Kidney epithelial cell (primary cell): ENCODE measurements at places on chromosomes 16 and 17.

GRCh38 chr17:9517396-9517795 lies 58.2 kb downstream of the STX8 start:
- no peak for DNase-seq

- no peak for DNase-seq
Observed at GRCh38 chr17:27349540-27350021, 55.7 kb downstream of the WSB1 start.

GRCh38 chr17:50149417-50150353 lies 792 bp downstream of the PPP1R9B start:
- DNase-seq: no peak

- no peak for DNase-seq
Observed at GRCh38 chr16:30010844-30011713, at the start of gene DOC2A. TSS of gene DOC2A (minus strand) at chr16:30011027. CDS start at chr16:30010222, 805 bp downstream.

DNA sequence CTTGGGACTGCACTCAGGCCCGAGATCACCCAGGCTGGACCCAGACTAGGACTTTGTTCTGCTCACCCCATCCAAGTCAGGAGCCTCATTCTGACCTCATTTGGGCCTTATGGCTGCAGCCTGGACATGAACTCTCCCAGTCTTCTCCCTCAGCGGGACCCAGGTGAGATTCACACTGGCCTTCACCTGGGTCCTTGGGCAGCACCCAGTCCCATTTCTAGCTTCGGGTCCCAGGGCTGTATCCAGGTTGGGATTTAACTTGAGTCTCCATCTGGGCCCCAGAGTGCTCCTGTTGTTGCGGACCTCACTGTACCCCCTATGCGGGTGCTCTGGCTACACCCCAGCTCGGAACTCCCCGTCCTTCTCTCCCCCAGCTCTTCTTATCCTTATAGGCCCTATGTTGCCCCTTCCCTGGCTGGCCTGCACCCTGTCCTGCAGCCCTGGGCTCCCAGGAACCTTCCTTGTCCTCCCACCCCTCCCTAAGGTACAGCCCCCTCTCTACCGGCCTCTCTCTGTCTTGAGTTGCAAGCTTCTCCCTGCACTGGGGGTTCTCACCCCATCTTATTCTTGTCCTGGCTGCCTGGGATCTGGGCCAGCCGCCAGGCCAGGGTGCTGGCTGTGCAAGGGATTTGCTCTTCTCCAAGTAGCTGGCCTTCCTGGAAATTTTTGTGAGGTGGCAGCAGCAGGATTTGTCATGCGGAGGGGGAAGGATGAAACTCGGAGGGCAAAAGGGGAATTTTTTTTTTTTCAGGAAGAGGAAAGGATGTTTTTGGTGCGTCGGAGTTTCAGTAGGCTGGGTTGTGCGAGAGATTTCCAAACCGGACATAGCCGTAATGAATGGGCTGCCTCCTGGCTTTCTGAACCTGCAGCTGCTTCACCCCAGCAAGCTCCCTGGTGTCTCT lies 904 bp downstream of the MAP2K3 start:
- DNase-seq: no peak

DNA sequence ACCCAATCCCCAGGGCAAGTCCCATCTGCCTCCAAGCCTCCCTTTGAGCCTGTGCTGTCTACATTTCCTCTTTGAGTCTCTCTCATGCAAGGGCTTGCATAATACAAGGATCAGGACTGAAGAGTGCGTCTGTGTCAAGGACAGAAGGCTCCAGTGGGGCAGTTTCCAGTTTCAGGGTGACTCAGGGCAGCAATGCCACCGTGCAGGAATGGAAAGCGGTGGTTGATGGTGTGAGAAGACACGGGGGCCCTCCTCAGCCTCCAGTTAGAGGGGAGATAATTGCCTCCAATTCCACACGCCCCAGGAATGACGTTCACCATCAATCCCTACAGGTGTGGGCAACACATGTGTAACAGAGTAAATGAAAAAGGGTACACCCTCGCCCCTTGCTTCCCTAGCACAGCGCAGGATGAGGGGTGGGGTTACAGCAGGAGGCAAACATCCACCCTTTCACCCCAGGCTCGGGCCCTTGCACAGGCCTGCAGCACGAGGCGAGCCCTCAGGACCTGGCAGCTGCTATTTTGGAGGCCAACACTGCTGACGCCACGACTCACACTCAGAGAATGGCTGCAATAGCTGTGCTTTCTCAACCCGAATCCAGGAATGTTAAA lies 24.8 kb upstream of the SLC25A19 start:
- no peak for DNase-seq

DNA sequence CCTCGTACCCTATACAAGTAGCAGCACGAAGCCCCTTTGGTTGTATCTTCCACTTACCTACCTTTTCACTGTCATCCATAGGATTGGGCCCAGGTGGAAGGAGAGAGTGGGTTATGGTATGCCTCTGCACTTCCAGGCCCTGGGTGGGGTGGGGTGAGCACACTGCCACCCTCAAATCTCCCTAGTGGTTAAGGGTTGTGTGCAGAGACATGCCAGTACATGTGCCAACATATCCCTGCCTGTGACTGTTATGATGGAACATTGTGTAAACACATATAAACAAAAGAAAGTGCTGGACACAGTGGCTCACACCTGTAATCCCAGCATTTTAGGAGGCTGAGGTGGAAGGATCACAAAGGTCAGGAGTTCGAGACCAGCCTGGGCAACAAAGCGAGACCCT lies 11.1 kb downstream of the HROB start:
- DNase-seq: no peak

- no peak for DNase-seq
Observed at GRCh38 chr17:7888184-7888920, at the start of gene CHD3. TSS of gene CHD3 (plus strand) at chr17:7888789. CDS start at chr17:7889001, 212 bp downstream.
